ENCODE measurements at places on chromosomes 7 and 10.
A peak's percentile ranks its signal among the peaks of the same experiment; 100 is the strongest.

DNA sequence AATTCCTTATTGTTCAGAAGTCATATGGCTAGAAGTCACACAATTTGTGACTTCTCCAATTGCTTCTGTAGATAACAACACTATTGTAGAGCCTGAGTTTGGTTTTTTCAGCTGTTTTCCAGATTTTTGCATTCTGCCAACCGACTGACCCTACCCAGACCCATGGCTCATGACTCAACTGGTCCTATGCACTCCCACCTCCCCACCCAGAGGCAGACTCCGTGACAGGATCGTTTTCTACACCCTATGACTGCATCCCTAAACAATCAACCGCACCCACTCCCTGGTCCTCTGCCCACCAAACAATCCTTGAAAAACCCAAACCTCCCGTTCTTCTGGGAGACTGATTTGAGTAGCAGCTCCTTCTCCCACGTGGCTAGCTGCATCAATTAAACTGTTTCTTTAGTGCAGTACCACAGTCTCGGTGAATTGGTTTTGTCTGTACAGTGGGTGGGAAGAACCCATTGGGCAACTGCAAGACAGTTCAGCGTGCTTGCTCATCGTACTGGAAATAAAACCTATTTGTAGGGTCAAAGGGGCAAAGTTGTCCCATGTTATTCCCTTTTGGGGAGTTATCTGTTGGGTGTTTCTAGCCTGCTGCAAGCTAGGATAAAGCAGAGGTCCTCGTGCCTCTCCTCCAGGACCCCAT, 150.3 kb upstream of the FAM20C start:
- DNase-seq, result no peak

GRCh38 chr7:50363327-50364060, 59.0 kb downstream of the IKZF1 start:
- no peak for DNase-seq

- DNase-seq, result no peak
Observed at GRCh38 chr7:95047291-95047690, 139.9 kb downstream of the PPP1R9A start.

DNA sequence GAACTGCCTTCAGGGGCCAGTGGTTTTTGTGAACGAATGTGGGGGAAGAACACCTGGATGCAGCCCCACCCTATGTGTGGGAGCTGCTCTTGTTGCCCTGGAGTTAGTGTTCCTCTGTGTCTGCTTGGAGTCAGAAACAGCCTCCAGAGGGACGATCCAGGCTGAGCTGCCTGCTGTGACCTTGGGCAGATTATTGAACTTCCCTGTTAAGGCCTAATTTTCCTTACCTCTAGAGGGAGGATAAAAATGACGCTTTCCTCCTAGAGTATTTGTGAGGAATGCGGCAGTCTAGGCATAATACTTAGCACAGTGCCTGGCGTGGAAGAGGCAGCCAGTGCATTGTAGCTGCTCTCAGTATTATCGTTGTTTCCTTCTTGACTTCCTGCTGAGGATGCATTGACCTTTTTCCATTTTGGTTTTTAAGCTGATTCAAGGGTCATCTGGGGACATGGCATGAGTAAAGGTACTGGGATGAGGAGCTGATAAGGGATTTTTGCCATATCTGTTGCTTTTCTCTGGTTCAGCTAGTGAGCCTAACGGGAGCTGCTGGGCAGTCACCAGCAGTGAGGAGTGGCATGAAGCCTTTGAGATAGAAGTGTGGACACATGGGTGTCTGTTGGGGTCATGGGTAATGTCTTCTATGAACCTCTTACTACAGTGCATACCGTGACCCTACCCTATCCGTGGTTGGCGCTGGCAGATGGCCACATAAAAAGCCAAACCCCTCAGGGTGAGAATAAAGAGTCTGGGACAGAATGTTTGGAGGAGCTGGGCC, 6.4 kb downstream of the ZFYVE27 start:
- DNase-seq, result no peak

DNA sequence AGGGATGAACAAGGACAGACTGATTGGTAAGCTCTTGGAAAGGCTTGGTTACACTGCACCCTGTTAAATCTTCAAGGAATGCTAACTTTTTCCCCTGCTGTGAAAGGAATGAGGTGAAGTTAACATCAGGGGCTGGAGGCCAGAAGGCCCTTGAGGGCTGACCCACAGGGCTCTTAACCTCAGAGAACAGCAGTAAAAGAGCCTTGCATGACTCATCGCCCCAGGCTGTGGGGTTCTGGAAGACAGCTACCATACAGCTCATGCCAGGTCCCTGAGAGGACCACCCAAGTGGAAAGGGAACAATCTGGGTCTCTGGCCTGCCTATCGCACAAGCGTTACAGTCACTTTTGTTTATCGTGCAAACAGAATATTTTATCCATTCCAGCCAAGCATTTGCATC, 54.4 kb downstream of the CYP2C9 start:
- DNase-seq, result peak; percentile 46

DNA sequence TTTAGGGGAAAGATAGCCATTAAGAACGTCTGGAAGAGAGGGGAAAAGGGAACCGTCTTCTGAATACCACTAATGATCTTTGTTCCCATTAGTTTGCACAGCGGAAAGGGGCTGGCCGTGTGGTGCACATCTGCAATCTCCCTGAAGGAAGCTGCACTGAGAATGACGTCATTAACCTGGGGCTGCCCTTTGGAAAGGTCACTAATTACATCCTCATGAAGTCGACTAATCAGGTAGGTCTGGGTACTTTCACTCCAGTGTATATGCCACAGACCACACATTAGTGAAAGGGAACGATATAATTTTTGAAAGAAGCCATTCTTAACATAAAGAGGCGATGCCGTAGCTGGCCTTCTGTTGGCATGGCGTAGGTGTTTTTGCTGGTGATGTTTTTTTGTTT, 74.3 kb upstream of the PDCD4 start:
- DNase-seq, result no peak

DNA sequence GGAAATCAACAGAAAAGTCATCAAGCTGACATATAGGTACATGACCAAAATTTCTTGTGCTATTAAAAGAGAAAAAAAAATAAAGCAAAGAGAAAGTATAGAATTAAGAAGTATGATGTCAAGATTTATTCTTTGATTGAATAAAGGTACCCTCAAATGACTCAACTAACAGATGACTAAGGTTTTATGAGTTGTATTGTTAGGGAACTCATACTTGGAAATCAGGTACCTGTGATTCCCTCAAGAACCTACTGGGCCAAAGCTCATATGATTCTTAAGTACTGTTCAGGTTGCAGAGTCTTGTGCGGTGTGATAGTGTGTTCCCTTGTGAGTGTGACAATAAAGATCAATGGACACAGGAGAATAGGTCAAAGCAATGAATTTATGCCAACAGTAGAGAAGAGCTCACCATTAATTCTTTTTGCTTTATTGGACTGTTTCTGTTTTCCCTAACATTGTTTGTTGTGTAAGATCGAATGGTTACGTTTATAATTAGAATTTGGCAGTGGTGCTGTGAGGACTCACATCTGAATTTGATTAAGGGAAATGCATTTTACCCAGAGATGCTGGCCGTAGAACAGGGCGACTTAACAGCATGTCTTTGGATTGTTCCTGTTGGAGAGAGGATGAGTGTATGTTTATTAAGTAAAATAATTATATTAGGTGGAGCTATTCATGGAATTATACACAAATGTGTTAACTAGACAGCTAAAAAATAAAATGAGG, 293.2 kb upstream of the SEMA3D start:
- no peak for DNase-seq

DNA sequence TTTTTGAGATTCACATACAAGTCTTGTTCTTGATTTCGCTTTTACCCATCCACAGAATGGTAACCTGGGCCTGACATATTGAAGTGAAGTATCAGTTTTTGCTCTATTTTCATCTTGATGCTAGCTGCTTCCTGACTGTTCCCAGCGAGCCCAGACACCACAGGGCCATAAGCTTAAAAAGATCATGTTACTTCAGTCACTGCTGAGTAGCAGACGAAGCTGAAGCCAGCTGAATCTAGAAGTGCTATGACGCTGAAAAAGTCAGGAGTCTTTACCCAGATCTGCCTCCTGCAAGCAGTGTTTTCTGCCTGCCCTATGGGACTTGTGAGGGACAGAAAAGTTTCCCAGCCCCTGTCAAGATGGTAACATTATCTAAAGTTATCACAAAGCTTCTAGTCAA, 2.7 kb upstream of the PRXL2A start:
- DNase-seq, result no peak

DNA sequence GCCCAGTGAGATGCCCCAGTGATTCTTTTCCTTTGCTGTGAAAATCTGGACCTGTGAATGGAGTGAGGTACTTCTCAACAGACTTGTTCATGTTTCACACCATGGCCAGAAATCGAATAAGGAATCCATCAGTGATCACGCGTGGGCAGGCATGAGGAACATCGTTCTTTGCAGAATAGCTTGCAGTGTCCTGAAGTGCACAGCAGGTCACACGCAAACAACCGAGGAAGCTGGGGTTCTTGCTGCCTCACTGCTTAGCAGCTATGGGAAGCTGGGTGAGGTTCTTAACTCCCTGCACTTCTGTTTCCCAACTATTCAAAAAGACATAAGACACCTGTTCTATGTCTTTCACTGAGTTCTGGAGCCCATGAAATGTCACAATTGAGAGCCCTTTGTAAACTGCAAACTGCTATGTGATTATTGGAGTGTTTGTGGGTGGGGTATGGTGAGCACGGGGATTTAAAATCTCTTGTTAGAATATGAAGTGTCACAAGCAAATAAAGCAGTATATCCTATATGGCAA, 253.4 kb downstream of the KIAA1217 start:
- DNase-seq, result no peak

GRCh38 chr10:133159611-133159949, 439 bp upstream of the KNDC1 start:
- DNase-seq, result no peak

- no peak for DNase-seq
Observed at GRCh38 chr10:126468876-126469643, 80.8 kb upstream of the ADAM12 start.

GRCh38 chr7:128831178-128831993, 1.2 kb downstream of the FLNC start:
- peak; percentile 55 for DNase-seq

GRCh38 chr10:29714096-29714874, 79.5 kb upstream of the SVIL start:
- DNase-seq, result no peak

GRCh38 chr7:74010407-74010806, 17.6 kb upstream of the ELN start:
- no peak for DNase-seq

DNA sequence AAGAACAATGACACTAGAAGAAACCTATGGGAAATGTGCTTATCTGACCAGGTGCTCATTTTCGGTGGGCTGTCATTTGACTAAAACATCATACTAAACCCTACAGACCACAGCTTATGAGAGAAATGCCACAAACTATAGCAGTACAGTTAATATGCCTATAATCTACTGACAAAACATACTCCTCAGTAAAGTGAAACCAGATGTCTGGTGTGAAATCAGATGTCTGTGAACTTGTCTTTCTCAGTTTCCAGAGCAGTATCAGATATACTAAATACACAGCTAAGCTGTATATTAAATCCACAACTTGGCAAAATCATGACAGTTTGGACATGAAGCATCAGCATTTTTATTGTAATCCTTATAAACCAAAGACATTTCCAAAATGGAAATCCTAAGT, 3.3 kb downstream of the IMMP2L start:
- DNase-seq, result no peak

GRCh38 chr7:66256281-66256680, 51.1 kb downstream of the TPST1 start:
- DNase-seq, result no peak

DNA sequence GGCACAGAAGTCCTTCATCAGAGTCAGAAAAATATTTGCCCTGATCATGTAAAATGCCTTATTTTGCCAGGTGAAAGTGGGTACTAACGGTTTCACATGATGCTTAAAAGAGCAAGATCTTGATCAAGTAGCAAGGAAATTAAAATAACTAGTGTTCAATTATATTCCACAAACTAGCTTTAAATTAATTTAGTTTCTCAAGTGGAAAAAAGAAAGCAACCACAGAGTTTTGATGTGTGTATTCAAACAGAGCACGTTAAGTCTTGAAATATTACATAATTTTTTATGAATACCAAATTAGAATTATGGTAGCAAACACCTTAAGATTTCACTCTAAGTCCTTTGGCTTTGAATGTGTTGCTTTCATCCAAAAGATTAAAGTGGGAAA, 47.3 kb downstream of the PIP4K2A start:
- no peak for DNase-seq

DNA sequence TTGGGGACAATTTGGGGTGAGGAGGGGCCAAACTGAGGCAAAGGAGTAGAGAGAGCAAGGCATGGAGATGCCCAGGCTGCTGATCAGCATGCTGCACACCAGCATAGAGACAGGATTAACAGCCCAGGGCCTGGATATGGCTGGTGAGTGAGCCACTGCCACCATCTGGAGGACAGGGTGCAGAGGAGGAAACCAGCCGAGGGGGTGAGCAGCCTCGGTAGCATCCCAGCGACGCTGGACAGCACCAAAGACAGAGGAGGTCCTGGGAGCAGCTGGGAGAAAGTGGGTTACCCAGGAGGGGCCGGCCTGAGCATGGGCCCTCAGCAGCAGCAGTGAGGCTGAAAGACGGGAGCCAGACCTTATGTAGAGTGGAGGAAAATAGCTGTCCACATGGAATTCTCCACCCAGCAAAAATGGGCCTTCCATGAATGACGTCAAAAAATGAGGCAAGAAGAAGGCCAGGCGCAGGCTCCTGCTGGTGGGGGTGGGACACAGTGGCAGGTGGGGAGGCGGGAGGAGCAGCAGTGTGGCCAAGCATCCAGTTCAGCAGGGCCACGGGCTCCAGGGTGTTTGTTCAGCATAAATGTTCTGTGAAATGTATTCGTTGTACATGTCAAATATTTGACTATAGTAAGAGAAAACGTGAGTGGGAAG, 16.7 kb downstream of the RET start:
- DNase-seq, result peak; percentile 42

DNA sequence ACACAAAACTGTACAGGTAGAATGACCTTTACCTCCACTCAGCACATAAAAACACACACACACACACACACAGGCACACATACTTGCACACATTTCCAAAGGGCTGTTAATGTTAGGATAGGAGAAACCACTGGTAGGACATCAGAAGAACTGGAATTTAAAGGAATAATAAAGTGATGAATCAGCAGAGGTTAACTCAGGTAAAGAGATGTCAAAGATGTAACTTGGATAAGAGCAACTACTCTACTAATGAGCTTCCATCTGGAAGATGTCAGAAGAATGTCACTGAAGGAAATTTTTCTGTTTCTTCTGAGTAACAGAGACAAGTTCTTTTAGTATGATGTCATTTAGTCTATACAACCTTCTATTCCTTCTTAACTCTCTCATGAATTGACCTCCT, 26.4 kb upstream of the GPR37 start:
- DNase-seq, result no peak

DNA sequence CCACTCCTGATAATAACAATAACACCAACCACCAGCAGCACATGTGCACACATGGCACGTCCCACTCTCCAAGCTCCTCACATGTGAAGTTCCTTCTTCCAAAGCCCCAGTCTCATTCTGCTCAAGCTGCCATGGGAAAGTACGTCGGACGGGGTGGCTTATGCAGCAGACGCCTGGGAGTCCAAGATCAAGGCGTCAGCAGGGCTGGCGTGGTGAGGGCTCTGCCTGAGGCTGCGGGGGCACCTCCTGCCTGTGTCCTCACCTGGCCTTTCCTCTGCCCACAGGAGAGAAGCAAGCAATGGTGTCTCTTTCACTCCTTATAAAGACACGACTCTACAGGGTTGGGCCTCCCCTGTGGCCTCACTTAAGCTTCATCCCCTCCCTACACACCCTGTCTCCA, 68.8 kb upstream of the INSIG1 start:
- no peak for DNase-seq
